ENCODE measurements at places on chromosomes 12 and 14.

- DNase-seq, result no peak
These were observed 157.7 kb upstream of the AVPR1A start for GRCh38 chr12:63308671-63309070.

GRCh38 chr14:70845601-70846000 lies 36.3 kb upstream of the MAP3K9 start:
- DNase-seq, result no peak

DNA sequence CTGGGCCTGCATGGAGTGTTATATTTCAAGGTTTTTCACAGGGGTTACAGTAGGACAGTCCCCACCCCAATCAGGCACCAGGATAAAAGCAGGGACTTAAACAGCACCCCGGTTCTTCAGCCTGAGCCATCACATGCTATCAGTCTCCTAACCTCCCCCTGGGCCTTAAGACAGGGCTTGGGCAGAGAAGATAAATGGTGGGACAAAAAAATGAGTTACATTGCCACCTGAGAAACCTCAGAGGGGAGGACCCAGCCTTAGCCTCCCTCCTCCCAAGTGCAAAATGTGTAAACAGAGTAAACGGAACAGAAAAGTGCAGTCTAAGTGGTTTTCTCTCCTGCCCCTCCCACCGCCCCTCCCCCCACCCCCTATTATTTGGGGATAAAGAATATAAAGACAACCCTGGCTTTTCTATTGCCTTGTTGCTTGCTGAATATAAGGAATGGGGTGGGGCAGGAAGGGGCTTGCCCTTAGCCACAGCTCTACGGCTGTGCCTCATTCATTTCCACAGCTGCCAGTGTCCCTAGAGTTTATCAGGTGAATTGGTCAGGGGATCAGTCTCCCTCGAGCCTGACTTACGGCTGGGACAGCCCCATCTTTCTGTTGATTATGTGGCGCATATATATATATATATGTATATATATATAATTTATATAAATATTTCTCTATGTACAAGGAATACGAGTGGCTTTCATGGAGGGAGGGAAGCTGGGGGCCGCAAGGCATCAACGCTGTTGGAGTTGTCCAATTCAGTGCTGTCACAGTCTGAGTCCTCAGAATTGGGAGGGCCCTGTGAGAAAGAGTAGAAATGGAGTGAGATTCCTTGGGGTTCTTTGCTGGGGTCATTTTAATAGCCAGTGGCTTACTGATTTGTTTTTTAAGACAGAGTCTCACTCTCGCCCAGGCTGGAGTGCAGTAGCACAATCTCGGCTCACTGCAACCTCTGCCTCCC lies 18.5 kb downstream of the MAP3K12 start:
- DNase-seq, result no peak

DNA sequence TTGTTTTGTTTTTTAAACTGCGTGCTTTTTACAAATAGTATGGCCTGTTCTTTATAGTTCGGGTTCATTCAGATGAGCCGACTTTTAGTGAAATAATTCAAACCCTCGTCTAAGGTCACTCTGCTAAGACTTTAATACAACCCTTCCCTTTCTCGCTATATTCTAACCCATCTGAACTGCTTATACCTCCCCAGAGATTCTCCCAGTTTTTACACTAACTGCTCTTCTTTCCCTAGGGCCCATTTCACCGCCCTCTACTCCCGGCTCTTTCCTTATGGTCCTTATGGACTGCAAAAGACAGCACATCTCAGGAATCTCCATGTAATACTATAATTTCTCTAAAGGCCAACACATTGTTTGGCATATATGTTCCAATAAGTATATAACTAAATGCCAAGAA lies 2.1 kb downstream of the MAPK1IP1L start:
- no peak for DNase-seq

- DNase-seq, result no peak
These were observed 24.4 kb upstream of the TBX5 start for GRCh38 chr12:114430306-114430705.

DNA sequence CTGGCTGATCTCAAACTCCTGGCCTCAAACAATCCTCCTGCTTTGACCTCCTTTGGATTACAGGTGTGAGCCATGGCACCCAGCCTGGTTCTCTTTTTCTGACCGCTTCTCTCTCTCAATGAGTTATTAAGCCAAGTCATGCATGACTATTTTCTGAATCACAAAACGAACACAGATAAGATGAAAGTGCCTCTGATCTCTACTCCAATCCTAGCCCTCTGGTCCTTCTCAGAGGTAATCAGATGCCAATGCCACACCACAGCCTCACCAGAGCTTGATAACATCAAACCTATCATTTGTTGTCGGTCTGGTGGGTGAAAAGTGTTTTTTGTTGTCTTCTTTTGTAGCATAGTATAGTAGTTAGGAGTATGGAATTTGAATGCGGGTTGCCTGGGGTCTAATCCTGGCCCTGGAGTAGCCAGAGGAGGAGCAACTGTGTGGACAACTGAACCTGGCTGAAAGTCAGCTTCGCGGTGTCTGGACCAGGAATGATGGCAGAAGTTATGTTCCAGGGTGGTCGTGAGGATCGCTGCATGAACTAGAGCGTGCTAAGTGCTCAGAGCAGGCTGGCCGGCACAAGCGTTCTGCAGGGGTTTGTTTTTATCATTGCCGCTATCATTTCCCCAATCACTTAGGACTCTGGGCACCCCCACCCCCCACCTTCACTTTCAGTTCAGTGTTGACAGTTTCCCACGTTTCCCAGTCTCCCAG lies 77.9 kb downstream of the SPRING1 start:
- no peak for DNase-seq

GRCh38 chr12:95473231-95473883 lies 595 bp upstream of the METAP2 start:
- DNase-seq, result no peak

GRCh38 chr12:41532072-41532471 lies 344.0 kb downstream of the PDZRN4 start:
- no peak for DNase-seq

- no peak for DNase-seq
These were observed 280.2 kb downstream of the CACNA1C start for GRCh38 chr12:2332947-2333346.

- no peak for DNase-seq
These were observed 56.1 kb upstream of the FUT8 start for GRCh38 chr14:65356327-65356836.

DNA sequence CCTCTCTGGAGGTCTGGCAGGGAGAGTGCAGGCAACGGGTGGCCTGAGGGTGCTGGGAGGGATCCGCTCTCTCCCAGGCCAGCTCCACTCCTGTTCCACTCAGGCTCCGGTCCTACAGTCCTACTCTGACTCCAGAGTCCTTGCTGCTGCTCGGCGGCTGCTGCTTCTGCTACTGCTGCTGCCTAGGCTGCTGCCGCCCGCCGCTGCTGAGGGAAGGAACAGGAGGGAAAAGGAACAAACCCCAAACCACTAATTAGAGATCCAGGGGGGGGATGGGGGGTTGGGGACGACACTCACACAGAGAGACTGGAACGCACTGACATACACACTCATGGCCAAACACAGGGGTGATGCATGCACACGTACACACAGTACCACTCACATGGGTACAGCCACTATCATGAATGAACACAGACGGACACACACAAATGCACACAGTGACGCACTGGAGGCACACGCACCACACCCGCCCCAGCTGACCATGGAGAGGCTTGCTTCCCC lies at the start of gene SP7:
Gene SP7 (minus strand): TSS at position 174 of the 501 bp plus-strand sequence. CDS start 708 bp downstream, outside the sequence.
- no peak for DNase-seq

DNA sequence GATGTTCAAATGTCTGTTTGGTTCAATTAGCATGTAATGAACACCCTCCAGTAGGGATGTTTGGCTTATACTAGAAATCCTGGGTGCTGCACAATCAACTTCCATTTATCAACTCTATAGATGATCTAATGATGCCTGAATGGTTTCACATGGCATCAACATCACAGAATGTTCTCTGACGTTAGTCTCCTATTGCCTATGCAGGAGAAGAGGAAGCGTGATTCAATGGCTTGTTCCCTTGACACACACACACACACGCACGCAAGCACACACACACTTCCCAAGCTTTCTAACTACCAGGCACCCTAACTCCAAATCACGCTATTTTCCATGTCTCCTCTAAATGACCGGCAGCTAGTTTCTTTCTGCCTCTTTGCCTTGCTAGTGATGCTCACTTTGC lies 49.3 kb downstream of the PKP2 start:
- DNase-seq, result no peak

DNA sequence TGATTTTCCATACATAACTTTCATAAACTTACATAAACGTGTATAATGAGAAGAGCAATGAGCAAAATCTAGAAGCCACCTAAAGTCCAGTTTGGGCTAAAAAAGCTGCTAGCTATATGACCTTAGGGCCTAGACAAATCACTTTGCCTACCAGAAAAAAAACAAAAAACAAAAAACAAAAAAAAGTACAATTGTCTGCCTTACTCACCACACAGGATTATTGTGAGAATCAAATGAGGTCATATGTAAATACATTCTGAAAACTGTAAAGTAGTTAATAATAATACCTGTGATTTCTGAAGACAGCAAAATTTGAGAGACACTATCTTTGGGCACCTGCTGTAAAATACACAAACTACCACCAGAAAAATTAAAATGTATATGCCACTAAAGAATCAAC lies 4.2 kb downstream of the ATP2B1 start:
- no peak for DNase-seq

GRCh38 chr12:50331745-50332144 lies 48.4 kb upstream of the LIMA1 start:
- no peak for DNase-seq

DNA sequence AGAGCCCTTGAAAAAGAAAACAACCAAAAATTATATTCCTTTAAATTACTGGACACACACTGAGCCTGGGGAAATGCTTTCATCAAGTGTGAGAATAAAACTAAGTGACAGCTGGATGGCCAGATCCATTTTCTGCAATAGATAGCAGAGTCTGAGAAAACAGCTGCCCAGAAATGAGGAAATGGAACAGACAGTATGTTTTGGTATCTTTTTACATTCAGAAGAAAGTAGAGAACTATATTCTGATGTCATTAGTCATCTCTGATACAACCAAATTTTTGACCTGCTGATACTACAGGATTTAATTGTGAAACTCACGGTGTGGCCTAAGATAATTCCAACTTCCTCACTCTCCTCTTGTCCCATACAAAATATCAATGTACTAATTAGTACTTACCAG lies 78.2 kb downstream of the HMGA2 start:
- no peak for DNase-seq

GRCh38 chr12:128137140-128137539 lies 129.8 kb upstream of the TMEM132C start:
- DNase-seq, result no peak

DNA sequence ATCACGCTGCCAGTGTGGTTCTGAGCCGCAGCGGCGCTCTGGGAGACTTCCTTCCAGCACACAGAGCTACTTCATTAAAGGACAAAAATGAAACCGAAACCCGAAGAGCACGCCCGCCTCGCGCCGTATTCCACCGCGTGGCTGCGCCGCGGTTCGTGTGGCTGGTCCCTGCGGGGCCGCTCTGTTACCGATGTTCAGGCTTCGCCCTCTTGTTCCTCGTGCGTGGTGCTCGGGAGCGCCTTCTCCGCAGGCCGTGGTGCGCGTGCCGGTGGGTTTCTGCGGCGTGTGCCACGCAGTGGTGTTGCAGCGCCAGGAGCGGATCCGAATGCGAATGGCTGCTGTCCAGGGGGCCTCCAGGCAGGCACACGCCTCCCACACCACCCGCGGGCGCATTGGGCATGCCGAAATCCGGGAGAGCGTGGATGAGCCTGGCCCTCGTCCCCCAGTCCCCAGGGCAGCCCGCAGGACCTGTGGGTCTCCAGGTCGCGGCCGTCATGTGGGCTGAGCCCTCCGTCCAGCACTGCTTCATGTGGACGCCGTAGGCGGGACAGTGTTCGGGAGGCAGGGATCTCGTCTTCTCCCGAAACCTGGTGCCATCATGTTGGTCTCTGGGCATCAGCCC lies 91.2 kb downstream of the ADGRD1 start:
- DNase-seq, result no peak

DNA sequence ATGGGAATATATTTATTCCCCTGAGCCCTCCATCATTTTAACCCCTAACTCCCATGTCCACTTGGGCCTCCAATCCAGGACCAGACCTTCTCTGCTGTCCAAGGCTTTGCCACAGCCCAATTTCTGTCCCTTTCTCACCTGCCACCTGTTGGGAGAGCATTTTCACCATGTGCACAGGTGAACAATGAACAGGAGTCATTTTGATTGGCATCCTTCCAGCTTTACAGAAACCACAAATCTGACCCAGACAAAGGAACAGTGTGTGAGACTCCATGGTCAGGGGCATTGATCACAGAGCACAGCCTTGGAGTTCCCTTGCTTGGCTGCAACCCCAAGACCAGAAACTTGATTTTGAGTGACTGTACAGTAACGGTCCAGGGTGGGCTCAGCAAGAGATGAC lies 91.9 kb downstream of the CRACR2A start:
- no peak for DNase-seq

- no peak for DNase-seq
These were observed 5.0 kb upstream of the HOXC9 start for GRCh38 chr12:53995002-53995377.

DNA sequence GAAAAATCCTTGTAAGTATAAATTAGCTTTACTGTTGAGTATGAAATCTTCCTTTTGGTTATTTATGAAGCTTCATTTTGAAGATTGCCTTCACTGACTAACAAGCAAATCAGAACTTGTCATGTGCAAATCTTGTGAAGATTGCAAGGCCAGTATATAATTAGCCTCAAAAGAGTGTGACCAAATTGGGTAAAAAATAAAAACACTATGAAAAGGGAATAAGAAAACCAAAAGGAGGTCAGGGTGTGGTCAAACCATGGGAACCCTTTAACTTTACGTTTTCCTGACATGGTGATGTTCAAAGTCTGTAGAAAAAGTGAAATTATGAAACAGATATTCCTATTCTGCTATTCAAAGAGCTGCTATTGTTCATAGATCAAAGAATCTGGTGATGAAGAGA lies 230.3 kb downstream of the BCAT1 start:
- no peak for DNase-seq

- no peak for DNase-seq
These were observed 63.0 kb downstream of the GNS start for GRCh38 chr12:64696080-64696741.

GRCh38 chr14:61439779-61440418 lies 118.5 kb downstream of the PRKCH start:
- no peak for DNase-seq

- peak; percentile 90 for DNase-seq
These were observed 32.7 kb downstream of the DAD1 start for GRCh38 chr14:22556021-22556989.

- no peak for DNase-seq
These were observed 24.5 kb upstream of the PNMA1 start for GRCh38 chr14:73738518-73739173.

- DNase-seq, result no peak
These were observed 7.0 kb downstream of the SYT1 start for GRCh38 chr12:78871566-78871965.

DNA sequence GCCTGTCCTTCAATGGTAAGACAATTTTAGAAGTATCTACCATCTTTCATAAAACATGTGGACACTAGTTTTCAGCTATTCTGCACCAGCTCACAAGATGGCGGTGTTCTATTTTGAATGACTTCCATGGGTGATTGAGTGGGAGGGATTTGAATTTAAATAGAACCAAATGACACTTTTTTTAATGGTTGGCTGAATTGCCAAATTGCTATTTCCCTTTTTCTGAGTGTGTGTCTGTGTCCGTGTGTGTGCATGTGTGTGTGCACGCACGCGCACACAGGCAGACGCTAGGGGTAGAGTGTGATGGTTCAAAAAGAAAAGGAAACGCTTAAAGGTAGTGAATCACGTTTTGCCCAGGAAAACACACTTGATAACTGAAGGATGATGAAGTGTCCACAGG lies 362.6 kb downstream of the DAD1 start:
- no peak for DNase-seq

- DNase-seq, result no peak
These were observed 208.7 kb downstream of the AEBP2 start for GRCh38 chr12:19647806-19648556.
